Stimulated activated CD4-positive, alpha-beta T cell treated with anti-CD3 and anti-CD28 coated beads, Interleukin-1b, Interleukin-23, amount 100 ng/mL, for 1 hour (primary cell): ENCODE measurements at places on chromosomes 5 and 9.

DNA sequence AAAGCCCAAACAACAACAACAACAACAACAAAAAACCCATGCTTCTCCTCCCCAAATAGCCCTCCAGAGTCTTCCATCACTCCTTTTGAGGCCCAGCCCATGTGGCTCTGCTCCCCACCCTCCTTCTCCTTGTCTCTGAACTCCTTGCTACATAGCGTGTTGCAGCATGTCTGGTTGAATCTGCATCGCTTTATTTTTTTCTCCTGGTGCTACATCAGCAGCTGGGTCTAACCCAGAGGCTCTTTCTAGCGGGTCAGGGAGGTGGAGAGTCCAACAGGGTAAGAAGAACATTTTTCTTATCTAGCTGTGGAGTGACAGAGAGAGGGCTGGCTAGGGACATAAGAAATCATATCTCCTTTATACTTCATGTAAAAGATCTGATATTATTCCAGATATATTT lies 18.4 kb downstream of the NXNL2 start:
- DNase-seq, result no peak

- no peak for DNase-seq
These were observed 282.6 kb downstream of the BRINP1 start for GRCh38 chr9:119086590-119086989.

- DNase-seq, result no peak
These were observed 155.9 kb upstream of the COL5A1 start for GRCh38 chr9:134485653-134486052.

DNA sequence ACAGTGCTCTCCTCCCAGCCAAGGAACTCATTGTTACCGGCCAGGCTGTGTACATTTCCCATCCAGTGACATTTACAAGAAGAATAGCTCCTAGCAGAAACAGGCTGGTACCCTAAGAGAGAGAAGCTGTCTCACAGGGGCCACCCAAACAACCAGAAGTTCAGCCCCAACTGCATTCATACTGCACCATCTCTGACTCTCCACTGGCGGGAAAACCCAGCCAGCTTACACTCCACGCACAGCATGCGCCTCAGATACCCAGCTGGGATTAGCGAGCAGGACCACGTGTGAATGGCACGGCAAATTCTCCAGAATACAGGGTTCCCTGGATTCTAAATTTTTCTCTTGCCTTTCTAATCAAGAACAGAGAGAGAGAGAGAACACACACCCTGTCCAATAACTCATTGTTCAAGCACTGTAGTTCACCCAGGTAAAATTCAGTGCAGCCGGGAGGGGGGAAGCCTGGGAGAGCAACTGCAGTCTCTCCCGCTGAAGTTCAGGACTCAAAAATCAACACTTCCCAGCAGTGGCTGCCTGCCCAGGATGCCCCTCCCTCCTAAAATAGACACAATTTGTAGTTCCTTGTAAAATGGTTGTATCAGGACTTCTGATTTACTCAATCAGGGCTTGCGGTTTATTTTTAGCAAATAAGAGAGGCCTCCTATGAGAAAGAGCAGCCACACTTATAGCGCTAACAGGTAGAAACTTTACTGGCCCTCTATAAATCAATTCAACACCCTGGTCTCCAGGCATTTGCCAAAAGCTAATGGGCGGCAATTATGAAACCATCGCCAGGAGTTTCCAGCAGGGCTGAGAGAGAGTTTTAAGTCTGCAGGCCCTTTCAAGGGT lies 2.2 kb downstream of the COL23A1 start:
- DNase-seq, result no peak

- no peak for DNase-seq
These were observed 1252.5 kb downstream of the EFNA5 start for GRCh38 chr5:106418196-106418595.

DNA sequence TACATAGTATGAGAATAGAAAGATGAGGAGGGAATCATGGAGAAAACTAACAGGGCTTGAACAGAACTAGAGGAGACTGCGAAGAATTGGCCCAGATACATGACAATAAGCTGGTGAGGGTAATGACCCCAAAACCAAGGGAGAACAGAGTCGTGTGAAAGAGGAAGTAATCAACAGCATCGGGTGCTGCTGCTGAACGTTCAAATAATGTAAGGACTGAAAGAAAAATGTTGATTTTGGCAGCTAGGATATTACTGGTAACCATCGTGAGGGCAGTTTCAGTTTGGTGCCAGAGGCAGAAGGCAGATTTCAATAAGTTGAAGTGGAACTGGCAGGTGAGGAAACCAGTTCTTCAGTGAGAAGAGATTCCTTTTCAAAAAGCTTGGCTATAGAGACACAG lies 66.8 kb upstream of the SMC2 start:
- no peak for DNase-seq

DNA sequence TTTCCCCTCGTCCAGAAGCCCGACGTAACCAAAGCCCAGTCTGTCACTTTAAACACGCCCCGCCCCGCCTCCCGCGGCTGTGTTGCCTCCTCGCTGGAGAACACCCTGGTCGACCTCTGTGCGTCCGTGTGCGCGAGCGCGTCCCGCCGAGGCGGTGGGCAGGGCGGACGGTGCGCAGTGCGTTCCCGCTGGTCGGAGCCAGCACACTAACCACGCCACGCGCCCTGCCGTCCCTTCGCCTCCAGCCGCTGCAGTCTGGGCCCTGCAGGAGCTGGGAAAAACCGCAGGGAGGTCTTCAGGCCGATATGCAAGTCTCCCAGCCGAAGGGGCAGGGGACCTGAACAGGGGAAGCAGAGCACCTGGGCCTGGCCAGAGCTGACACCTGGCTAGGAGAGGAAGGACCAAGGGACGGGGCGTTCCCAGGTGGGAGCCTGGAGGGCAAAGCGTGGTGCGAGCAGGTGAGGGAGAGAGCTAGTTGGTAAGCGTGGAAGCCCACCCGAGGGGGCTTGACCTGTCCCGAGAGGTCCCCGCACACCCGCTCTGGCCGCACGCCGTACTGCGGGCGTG lies 1.3 kb upstream of the PHPT1 start:
- DNase-seq, result peak; percentile 62

DNA sequence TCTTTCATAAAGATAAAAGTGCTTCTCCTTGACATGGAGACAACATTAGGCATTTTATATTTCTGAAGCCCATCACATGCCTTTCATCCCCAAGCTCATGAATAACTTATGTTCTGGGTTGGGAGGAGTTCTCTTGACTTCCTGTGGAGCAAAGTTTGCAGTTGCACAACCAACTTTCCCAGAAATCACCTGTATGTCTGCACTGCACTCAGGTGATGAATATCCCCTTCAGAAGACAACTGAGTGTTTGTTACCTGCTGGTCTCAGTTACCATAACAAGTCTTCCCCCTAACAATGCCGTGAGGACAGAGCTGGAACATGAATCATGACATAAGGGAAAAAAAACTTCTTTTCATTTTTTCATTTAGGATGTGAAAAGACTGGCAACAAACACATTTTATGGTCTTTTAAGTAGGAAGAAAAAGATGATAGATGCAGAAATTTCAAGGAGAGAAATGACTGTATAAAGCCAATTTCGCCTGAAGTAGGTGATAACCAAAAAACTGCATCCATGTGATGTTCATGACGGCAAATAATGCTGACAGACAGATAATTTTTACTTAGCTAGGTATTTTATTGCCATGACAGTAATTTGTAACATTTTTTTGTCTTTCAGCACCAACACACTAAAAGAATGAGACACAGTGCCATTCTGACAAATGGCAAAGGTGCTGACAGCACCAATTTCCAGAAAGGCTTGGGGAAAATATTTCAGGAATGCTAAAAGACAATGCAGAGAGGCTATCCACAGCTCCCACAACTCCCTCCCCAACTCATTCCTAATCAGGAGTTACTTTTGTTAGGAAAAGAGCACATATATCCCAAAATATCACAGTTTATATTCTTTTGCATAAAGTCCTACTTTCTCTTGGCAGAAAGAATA lies 656.3 kb downstream of the PRELID2 start:
- no peak for DNase-seq
